ENCODE measurements at places on chromosomes 5 and 9.

DNA sequence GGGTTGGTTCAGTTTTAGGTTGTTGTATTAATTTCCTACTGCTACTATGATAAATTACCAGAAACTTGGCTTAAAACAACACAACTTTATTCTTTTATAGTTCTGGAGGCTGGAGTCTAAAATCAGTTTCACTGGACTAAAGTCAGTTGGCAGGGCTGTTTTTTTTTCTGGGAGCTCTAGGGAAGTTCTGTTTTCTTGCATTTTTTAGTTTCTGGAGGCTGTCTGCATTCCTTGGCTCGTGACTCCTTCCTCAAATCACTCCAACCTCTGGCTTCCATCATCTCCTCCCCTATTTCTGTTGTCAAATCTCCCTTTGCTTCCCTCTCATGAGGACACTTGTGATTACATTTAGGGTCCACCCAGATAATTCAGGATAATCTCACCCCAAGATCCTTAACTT, 51.3 kb upstream of the SUB1 start:
- no peak for DNase-seq

GRCh38 chr5:102946971-102947370, 173.0 kb downstream of the GIN1 start:
- DNase-seq: no peak

GRCh38 chr5:35488055-35488454, 129.6 kb upstream of the SPEF2 start:
- no peak for DNase-seq

DNA sequence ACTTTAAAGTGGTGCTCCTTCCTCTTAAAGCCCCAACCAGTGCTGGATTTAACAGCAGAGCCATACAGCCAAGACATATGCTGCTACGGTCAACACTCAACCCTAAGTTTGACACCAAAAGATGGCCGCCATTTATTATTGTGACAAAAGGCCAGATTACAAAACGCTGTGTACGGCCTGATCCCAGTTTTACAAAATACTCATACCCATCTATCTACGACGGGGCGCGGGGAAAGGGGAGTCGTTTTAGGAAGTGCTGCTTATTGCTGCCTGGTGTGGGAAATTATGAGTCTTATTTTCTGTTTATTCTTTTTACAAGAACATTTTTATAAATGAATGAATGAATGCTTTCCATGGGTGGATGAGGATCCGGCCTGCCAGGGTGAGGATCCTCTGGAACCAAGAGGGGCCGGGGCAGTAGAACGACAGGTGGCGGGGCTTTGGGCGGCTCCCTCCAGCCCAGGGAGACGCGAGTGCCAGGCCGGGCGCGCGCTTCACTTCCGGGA, 457 bp upstream of the IDNK start:
- DNase-seq: peak; percentile 85

- DNase-seq: no peak
Measured at GRCh38 chr5:174231956-174232487, 186.5 kb downstream of the NSG2 start.

- DNase-seq: no peak
Measured at GRCh38 chr5:104266161-104266560, 703.6 kb upstream of the NUDT12 start.

DNA sequence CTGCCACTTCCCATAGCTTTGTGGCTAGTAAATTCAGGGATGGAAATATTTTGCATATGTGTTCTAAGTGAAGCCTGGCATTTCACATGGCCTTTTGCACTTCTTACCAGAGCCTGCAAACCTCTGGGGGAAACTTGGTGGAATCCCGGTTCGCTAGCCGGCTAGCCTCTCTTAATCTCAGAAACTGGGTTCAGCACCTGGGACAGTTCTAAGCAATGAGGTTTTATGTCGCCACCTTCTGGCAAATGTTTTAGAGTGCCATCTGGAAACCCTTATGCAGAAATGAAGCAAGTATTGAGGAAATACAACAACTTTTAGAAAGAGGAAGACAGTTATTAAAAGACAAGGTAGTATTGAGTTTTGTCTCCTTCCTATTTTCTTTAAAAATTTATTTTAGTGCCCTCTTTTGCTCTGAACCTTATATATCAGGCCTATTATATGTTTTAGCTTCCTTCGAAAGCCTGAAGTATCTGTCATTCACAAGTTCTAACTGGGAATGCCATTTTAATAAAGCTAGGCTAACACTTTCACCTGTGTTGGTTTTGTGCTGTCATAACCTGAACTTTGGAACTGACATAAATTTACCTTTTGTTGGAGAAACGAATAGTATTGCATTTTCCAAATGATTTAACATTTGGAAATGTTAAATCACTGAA, 963 bp upstream of the HTR1A start:
- DNase-seq: peak; percentile 51

DNA sequence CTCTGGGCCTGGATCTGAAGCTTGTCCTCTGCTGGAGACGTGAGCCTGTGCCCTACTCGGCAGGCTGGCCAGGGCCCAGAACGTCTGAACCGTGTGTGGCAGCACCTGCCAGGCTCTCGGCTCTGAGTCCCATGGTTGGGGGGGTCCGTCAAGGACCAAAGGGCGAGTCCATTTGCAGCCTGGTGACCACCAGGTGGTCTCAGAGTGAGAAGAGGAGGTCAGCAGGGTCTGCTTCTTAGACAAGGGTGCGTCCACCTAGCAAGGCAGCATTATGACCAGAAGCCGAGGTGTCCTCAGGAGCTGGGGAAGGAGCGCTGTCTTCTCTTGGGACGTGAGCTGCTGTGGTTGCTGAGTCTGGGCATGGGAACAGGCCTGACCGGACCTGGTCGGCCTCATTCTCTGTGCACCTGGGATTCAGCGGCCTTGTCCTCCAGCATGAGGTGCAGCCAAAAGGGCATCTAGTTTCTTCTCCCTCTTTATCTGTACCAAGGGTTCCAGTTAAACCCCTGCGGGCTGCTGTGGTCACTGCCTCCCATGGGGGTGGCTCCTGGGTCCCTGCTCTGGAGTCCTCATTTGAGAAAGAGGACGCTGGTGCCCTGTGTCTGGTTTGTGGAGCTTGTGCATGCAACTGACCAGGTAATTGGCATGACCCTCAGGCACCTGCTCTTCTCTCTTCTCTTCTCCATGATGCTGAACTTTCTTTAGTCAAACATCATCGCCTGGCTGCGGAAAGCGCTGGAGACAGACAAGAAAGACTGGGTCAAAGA, 14.4 kb downstream of the EXOC3 start:
- DNase-seq: no peak

DNA sequence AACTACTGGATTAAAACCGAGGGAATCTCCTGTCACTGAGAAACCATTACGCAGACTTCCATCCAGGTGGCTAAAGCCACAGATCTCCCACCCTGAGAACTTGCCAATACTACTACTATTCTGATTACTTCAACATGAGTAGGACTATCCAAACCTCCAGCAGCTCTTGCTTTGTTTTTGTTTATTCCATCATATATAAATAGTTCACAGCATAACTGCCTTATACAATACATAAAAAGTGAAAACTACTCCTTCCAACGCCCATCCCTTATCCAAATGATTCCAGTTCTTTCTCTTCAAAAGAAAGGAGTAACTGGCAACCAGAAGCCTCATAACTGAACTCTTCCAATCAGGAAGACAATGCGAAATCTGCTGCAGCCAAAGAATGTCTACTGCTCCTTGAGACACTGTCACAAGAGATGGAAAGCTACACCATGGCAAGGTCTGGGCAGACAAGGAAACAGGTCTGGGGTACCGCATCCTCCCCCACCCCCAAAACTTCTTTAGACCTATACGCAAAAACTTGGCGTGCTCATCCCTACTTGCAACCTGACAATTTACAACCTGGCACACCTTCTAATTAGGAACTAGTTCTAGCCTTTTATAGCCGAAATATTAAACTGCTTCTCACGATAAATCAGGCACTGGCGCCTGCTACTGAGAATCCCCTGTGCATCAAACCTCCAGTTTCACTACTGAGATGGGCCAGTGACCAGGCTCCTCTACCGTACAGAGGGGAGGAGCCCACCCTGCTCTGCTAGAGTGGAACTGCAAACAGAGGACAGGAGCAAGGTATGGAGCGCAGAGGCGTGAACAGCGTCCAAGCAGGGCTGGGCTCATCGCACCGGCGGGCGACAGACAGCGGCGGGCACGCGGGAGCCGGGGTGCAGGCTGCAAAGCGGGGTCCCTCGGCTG, 986 bp downstream of the PLPP1 start:
- peak; percentile 20 for DNase-seq

- no peak for DNase-seq
Measured at GRCh38 chr9:109481856-109482255, 16.3 kb downstream of the PTPN3 start.

DNA sequence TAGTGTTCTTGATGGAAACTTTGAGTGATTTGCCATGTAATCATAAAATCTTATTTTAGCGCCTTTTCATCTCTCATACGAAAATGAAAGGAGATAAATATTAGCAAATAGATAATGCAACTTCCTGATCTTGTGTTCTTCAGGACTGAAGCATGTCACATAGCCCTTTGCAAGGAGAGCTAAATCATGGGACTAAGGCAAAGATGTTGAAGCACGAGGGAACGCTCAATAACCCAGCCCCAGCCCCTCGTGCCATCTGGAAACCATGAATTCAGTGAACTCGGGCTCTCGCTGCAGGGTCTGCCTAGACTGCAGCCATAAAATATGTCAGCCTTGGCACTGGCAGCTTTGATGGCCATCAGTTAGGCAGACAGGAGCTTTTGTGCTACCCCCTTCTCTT, 58.2 kb downstream of the F2RL2 start:
- DNase-seq: no peak

GRCh38 chr9:37452611-37453010, 12.6 kb downstream of the ZBTB5 start:
- DNase-seq: no peak

DNA sequence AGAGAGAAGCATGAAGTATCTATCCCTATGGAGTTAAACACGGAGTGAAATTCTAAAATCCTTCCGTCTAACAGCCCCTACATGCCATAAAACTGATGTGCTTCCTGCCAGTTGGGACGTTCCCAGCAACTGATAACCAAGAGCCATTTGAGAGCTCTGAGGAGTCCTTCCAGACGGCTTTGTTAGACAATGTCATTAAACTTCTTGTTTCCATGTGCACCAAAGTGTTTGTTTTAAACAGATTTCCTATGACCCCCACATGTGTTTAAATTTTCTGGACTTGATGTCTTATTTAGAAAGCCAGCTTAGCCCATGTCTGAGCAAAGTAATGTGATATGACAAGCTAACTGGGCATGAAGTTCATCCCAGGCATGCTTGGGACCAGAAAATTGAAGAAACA, 57.2 kb upstream of the LPAR1 start:
- no peak for DNase-seq

DNA sequence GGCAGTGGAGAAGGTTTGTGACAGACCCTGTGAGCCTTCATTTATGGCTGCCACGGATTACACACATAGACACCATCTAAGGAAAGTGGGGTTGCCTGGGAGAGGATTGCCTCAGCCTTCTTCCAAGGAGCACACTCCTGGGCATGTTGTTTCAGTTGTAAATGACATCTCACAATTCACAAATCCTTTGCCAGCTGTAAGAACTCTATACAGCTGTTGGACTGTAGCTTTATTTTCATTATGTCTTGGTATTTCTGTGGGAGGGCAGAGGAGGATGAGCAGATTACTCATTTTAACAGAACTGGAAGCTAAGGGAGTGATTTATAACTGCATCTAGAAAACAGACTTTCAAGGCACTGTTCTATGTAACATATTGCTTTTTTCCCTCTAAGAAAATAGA, 25.6 kb downstream of the MELK start:
- DNase-seq: no peak

GRCh38 chr5:166883016-166883415, 1408.4 kb upstream of the WWC1 start:
- no peak for DNase-seq

GRCh38 chr5:115262321-115263077, at the start of gene PGGT1B:
Gene PGGT1B, minus strand, starts transcription at chr5:115262877. Its CDS starts 26 bp downstream, at chr5:115262851.
- peak; percentile 86 for DNase-seq

GRCh38 chr9:1960342-1961042, 54.7 kb upstream of the SMARCA2 start:
- peak; percentile 56 for DNase-seq

- no peak for DNase-seq
Measured at GRCh38 chr9:91429501-91429900, 5.9 kb upstream of the NFIL3 start.

DNA sequence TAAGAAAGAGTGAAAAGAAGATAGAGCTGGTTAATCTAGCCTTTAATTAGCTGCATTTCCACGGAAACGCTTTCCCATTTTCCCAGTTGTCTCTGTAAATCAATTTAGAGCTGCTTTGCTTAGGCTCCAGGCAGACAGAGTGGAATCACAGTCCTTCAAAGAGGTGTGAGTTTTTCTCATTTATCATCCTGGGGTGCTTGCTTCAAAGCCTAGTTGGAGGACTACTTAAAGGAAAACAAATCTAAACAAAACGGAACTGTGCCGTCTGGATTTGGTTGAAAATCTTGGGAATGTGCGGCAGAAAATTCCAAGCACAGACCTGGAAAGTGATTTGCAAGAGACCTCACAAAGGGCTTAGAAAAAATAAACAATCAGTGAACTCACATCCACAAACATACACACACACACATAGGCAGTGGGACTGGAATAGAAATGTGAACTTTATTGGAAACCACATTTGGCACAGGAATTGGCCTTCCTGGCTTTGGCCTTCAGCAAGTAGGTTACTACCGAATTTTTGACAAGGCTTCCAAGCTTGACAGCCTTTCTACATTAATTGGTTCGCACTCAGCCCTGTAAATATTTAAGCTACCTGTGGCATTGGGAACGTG, 235.2 kb upstream of the SLC24A2 start:
- DNase-seq: no peak

DNA sequence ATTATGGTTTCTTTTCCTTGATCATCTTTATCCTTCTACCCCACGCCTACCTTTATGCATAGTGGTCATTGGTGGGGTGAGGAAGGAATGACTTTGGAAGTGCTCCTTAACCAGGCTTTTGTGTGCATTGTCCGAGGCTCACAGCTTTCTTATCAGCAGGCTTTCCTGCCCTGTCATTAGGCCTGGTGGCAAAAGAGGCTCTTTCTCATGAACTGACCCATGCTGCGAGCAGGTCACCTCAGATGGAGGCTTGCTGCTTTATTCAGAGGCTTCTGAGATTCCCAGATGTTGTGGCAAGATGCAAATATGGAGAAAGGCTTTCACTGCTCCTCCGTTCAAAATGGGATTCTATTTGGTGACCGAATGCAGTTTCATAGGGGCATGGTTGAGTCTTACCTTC, 57.4 kb upstream of the DMRTA1 start:
- no peak for DNase-seq

DNA sequence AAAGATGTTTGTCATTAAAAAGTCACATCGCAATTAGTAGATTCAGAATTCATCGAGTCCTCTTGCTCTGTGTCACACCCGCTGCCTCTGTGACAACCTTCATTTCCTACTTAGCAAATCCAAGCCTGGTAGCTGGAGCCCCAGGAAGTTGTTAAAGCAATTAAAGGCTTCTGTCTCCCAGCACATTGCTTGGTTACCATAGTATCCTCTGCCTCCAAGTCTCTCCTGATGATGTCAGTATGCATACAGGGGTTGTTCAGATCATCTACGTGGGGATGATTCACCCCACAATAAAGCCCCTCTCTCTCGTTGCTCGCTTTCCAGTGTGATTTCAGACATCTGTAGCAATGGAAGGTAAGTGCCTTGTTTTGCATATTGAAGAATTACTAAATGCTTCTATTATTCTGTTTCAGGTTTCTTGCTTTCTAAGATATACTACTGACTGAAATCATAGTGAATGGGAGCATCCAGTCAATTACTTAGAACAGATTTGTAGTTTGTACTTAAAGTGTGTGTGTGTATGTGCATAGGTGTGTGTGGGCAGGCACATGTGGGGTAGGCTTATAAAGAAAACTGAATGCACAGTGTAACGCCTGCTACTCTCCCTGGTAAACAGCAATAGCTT, 52.9 kb downstream of the PAM start:
- peak; percentile 54 for DNase-seq

GRCh38 chr9:29773676-29774075, 2200.4 kb upstream of the C9orf72 start:
- no peak for DNase-seq

- DNase-seq: peak; percentile 63
Measured at GRCh38 chr9:36407122-36407723, 7.2 kb upstream of the RNF38 start.

All from D341Med (cell line).